Stimulated activated CD4-positive, alpha-beta T cell treated with anti-CD3 and anti-CD28 coated beads, Interleukin-2, amount 100 ng/mL, for 4 hours (primary cell): ENCODE measurements at places on chromosomes 7 and 10.
A peak's percentile ranks its signal among the peaks of the same experiment; 100 is the strongest.

GRCh38 chr7:130733931-130734814, at the start of gene KLF14:
Gene KLF14 (minus strand): TSS chr7:130734207. CDS start chr7:130734033, 174 bp downstream.
- DNase-seq = peak; percentile 56

GRCh38 chr10:42951486-42952251, 125.2 kb upstream of the RET start:
- no peak for DNase-seq

GRCh38 chr10:62027841-62028501, 126.5 kb downstream of the ARID5B start:
- no peak for DNase-seq

- no peak for DNase-seq
Observed at GRCh38 chr7:57646901-57647246, 196.9 kb downstream of the ZNF716 start.

- no peak for DNase-seq
Observed at GRCh38 chr10:101453791-101454718, 100.1 kb downstream of the BTRC start.

DNA sequence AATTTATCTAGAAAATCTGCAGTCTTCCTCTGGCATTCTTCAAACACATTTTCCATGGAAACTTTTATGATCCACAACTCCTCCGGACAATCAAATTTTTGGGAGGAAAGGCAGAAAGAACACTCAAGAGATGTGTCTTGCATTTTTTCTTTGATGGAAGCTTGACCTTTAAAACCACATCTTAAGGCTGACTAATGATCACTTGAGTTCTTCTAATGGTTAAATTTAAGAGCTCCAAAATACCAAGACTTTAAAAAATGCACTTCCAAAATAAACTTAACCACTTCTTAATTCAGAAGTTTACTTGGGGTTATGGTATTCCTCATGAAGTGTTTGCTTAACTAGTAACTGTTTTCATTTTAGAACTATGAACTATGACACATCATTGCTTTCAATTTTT, 43.3 kb downstream of the ETV1 start:
- DNase-seq = no peak

DNA sequence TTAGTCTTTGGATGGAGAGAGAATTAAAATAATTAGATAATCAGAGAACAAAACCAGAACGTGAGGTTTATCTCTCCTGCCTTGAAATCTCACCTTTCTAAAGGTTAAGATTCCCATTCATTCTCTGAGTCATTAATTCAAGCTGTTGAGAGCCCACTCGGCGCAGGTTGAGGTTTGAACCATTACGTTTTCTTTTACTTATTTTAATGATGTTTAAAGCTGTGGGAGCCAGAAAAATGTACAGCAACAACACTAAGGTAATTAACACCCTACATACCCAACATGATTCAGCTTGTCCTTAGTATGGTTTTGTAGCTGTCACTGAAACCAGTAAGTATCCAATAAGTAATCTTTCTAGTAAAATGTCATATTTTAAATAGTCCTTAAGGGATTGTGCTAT, 153.0 kb upstream of the ANK3 start:
- DNase-seq = no peak

DNA sequence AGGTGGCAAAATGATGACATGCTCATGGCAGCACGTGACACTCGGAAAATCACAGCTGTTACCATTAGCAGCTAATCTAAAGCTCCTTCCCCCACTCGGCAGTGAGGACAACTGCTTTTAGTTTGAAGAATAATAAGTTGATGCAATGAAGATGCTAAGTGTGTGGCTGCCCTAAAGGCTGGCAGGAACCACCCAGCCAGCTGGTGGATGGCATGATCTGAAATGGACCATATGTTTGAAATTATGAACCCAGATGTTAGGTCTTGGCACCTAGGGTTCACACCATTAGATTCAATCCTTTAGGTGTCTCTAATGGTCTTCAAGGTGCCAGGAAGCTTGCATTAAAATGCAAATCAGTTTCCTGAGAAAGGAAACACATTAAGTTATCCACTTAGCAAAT, 230.1 kb downstream of the WDR11 start:
- DNase-seq = no peak

DNA sequence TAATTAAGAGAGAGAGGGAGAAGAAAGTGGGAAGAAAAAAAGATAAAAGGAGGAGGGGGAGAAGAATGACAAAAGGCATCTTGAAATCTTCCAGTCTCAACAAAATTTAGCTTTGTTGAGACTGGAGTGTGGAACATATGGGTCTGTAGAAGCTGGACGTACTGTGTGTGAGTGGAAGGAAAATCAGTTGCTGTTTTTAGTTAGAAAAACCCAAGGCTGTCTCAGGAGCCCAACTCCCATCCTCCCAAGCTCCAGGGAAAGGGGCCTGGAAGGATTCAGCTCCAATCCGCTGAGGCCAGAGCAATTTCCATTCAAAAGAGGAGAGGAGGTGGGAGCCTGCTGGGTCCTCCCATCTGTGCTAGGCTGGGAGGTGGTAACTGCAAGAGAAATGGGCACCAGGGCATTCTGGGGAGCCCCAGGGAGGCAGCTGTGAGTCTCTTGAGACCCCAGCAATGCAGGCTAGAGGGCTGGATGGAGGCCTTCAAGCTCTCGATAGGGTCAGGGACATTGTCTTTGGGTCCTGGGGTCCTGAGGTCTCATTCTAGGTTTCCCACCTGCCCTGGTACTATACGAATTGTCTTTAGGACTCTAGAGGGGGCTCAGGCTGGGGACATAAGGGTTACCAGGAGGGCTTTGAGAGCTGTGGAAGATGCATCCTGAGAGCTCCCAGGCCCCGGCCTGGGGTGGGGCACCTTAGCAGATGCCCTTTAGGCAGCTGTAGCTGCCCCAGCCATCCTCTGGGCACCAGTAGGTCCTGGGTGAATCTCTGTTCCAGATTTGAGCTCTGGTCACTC, 21.4 kb downstream of the ADCYAP1R1 start:
- DNase-seq = no peak

- DNase-seq = no peak
Observed at GRCh38 chr7:80443325-80443724, 68.5 kb downstream of the GNAT3 start.

- DNase-seq = no peak
Observed at GRCh38 chr7:24214670-24215069, 69.3 kb upstream of the NPY start.

- DNase-seq = no peak
Observed at GRCh38 chr10:3516234-3516922, 268.6 kb downstream of the KLF6 start.

- no peak for DNase-seq
Observed at GRCh38 chr10:35339942-35340341, 3.6 kb downstream of the CCNY start.

- no peak for DNase-seq
Observed at GRCh38 chr7:33922820-33923219, 17.5 kb downstream of the BMPER start.

GRCh38 chr7:36387435-36388231, 2.0 kb upstream of the ANLN start:
- DNase-seq = no peak

DNA sequence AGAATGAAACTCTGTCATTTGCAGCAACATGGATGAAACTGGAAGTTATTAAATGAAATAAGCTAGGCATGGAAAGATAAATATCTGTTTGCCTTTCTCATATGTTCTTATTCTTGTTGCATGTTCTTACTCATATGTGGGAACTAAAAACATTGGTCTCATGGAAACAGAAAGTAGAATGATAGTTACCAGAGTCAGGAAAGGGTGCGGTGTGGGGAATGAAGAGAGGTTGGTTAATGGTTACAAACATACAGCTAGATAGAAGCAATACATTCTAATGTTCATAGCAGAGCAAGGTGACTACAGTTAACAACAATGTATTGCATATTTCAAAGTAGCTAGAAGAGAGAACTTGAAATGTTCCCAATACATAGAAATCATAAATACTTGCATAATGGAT, 105.1 kb downstream of the FAM107B start:
- DNase-seq = no peak
